ENCODE measurements at places on chromosomes 12 and 14. TPM values are rescaled to one million over a fixed set of nuclear protein-coding genes. Genes with fewer than 3 reads are reported as not detected.

PLEKHH1 gene
- total RNA-seq: 6.9 TPM

FAM90A1 gene
- not detected for total RNA-seq

PPFIBP1 gene
- total RNA-seq: 76.7 TPM

FAM222A gene
- total RNA-seq: 3.2 TPM

HOXC12 gene
- not detected for total RNA-seq

EXOC3L4 gene
- not detected for total RNA-seq

SIX1 gene
- 1.2 TPM for total RNA-seq

PLXNC1 gene
- 74.3 TPM for total RNA-seq

LTB4R gene
- 1.2 TPM for total RNA-seq

KRT77 gene
- under 0.01 TPM for total RNA-seq

STYK1 gene
- 3.9 TPM for total RNA-seq

CHGA gene
- total RNA-seq: 30.2 TPM

KIF5A gene
- total RNA-seq: 79.9 TPM

SLCO1A2 gene
- 11.1 TPM for total RNA-seq

SELPLG gene
- 1.2 TPM for total RNA-seq

ASPG gene
- under 0.01 TPM for total RNA-seq

KCNC2 gene
- 16.5 TPM for total RNA-seq

ANO2 gene
- 2.0 TPM for total RNA-seq

FITM1 gene
- not detected for total RNA-seq

KRT5 gene
- total RNA-seq: 0.74 TPM

STXBP6 gene
- total RNA-seq: 28.0 TPM

FGF6 gene
- total RNA-seq: not detected

BMAL2 gene
- 23.4 TPM for total RNA-seq

RERGL gene
- total RNA-seq: 0.74 TPM

RERG gene
- 2.2 TPM for total RNA-seq

KRT71 gene
- 0.25 TPM for total RNA-seq

SLC17A8 gene
- total RNA-seq: 2.0 TPM

SLC7A7 gene
- 1.5 TPM for total RNA-seq

AHNAK2 gene
- 34.4 TPM for total RNA-seq

GPR137C gene
- total RNA-seq: 32.7 TPM

BMP4 gene
- 0.98 TPM for total RNA-seq

GLS2 gene
- 4.2 TPM for total RNA-seq

SLC5A8 gene
- total RNA-seq: 2.2 TPM
